ENCODE measurements at places on chromosomes 5 and 9.

GRCh38 chr9:113350107-113350661 is 843 bp downstream of the BSPRY start:
- DNase-seq: no peak

- DNase-seq: no peak
Observed at GRCh38 chr5:67897980-67898379, 317.6 kb upstream of the PIK3R1 start.

DNA sequence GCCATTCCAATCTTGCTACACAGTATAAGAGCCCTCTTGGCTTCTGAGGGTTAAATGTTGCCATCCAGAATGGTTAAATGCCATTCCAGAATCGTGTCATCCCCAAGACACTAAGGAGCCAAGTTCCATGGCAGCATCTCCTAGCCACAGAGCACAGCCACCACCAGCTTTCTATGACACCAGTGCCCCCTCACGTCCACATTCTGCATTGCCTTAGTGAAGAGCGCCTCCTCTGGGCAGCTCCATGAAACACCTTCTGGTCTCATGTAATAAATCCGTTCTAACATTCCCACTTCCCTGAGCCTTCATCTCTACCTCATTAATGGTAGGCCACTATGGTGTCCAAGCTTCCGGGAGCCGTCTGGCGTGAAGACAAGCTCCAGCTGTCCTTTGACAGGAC is 12.4 kb downstream of the CBY3 start:
- no peak for DNase-seq

DNA sequence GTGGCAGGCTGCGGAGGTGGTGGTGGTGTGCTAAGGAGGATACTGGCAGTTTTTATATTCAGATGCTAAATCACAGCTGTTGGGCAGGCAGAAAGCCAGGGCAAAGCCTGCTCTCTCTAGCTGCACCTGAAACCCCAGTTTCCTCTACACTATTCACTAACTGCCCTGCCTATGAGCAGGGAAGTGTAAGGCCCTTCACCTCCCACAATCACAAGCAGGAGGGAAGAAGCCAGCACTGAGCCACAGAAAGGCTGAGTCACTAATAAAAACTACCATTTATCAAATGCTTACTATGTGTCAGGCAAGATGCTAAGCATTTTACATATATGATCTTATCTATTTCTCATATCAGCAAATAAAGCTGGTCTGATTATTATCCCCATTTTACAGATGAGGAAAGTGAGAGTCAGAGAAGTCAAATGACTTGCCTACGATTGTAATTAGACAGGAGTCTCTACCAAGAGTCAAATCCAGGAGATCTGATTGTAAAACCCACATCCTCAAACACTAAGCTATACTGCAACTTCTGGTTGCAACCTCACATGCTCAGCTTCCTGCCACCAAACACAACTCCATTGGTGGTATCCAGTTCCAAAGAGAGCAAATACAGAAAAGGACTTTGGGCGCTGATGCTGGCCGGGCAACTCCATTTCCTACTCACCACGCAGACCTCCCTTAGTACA is 17.7 kb upstream of the IL6ST start:
- DNase-seq: no peak

All from amygdala (tissue), 56 donors.